ENCODE measurements at places on chromosomes 12 and 14. TPM values are rescaled to one million over a fixed set of nuclear protein-coding genes. Genes with fewer than 3 reads are reported as not detected.

The NTF3 gene
- not detected for polyA plus RNA-seq

The LRP1-AS gene
- polyA plus RNA-seq = not detected

The SMIM41 gene
- not detected for polyA plus RNA-seq

The GRIP1 gene
- 1.7 TPM for polyA plus RNA-seq

GRCh38 chr12:76020281-76020680 is 11.3 kb downstream of the PHLDA1 start:
- DNase-seq = peak; percentile 90

DNA sequence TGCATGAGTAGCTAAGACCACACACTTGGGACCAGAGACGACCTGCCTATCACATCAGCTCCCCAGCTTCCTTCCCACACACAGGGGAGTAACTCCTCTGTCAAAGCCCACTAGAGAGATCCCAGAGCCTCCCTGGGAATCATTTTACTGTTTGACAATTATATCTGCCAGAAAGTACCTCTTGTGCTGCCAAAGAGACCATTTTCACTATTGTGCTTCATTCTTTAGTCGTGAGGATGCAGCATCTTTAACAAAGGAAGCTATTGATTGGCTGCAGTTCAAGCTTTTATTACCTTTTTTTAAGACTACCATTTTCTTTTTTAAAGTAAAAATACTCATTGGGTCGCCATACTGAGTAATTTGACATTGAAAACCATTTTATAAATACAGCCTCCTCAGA is 194.5 kb upstream of the RGS6 start:
- DNase-seq = no peak

DNA sequence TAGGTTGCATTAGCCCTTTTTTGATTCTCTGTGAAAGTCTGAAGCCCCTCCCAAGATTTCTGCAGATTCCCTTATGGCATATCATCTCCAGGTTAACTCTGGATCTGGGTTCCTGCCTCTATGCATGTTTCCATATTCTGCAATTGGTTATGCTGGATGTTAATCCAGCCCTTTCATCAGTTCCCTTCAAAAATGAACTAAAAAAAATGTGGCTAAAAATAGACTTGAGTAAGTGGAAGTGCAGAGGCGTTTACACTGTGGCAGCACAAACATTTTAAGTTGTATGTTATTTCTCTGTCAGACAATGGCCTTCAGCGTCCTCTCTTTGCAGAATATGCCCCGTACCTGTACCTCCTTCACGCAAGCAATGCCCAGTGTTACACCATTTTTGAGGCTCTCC is 11.4 kb downstream of the MGST1 start:
- DNase-seq = no peak

DNA sequence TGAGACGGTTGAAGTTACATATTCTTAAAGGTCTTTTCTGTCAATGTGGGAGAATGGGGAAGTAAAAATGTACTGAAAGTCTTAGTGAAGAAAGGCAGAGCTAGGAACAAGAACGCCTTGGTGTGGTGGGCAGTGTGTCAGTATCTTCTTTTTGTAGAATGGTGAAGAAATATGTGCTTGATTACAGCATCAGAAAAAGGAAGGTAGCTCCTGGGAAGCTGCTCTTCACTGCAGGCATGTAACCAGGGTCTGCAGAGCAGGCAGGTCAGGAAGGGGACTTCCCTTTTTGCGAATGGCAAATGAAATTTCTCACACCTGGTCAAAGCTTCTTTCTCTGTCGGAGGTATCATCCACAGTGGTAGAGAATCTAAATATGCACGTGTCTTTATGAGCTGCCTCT is 226.2 kb downstream of the ADAMTS20 start:
- DNase-seq = no peak

- no peak for DNase-seq
Measured at GRCh38 chr12:15472036-15472435, 149.7 kb downstream of the PTPRO start.

DNA sequence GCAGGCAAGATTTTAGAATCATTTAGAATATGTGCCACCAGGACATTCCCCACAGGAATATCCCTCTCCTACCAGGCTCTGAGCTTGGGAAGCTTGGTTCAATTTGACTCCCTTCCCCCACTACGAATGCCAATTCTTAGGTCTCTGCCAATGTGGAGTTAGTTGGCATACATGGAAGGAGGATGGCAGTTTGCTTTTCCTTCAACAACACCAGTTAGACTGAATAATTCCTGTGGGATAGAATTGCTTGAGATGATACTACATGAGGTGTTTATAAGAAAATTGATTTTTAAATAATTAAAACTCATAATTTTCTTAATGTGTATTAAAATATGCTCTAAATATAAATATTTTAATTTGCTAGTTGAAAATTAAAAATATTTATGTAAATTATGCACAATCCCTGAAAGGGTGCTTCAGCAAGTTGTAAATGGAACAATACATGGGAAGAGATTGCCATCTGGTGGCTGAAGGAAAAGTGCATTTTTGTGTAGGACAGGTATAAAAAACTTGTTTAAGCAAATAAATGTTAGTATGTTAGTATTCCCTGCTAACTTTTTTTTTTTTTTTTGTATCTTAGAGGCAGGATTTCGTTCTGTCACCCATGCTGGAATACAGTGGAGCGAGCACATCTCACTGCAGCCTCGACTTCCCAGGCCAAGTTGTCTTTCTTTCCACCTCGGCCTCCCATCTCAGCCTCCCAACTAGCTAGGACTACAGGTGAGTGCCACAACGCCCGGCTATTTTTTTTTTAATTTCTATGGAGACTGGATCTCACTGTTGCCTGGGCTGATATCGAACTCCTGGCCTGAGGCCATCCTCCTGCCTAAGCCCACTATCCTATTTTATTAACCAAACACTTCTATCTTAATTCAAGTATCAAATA is 25.8 kb upstream of the STRAP start:
- DNase-seq = peak; percentile 41

- no peak for DNase-seq
Measured at GRCh38 chr12:48351022-48351708, 446 bp upstream of the ZNF641 start.

DNA sequence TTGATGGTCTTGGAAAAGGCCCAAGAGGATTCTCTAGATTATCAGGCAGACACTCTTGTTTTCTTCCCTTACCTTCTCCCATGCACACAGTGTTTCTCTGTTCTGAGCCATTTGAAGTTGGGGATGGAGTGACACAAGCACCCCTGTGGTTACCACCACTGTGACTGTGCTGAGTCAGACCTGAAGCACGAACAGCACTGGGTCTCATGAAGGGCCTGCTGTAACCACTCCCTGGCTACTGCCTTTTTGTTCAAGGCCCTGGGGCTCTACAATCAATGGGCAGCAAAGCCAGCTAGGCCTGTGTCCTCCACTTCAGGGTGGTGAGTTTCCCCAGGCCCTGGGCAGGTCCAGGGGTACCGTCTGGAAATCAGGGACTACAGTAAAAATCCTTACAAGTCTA is 65.5 kb downstream of the TSPAN8 start:
- no peak for DNase-seq

DNA sequence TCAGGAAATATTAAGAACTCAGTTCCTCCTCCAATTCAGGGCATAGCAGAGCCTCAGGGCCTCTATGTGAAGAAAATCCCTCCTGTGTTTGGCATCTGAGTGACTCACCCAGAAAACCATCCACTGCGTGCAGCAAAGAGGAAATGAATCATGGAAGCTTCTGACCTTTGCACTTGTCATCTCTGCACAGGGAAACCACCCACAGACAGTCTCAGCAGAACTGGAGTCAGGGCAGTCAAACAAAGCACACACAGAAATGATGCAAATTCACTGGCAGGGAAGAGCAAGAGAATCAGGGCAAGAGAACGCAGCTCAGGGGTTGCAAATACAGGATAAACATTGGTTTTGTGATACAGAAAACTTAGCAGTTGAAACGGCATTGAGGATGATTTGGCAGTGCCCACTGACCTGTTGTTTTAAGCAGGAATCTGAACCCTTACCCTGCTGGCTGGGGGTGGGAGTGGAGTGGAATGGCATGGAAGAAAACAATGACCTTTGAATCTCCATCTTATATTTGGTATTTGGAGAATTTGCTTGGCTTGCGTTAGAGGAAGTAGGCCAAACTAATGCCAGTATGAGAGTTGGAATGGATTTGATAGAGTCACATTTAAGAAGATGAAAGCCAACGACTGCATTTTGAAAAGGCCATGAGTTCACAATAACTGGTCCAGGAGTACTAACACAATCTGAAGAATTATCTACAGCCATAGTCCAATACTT is 53.5 kb downstream of the PHLDA1 start:
- peak; percentile 81 for DNase-seq

GRCh38 chr14:24362241-24362960 is 5.6 kb upstream of the NFATC4 start:
- no peak for DNase-seq

DNA sequence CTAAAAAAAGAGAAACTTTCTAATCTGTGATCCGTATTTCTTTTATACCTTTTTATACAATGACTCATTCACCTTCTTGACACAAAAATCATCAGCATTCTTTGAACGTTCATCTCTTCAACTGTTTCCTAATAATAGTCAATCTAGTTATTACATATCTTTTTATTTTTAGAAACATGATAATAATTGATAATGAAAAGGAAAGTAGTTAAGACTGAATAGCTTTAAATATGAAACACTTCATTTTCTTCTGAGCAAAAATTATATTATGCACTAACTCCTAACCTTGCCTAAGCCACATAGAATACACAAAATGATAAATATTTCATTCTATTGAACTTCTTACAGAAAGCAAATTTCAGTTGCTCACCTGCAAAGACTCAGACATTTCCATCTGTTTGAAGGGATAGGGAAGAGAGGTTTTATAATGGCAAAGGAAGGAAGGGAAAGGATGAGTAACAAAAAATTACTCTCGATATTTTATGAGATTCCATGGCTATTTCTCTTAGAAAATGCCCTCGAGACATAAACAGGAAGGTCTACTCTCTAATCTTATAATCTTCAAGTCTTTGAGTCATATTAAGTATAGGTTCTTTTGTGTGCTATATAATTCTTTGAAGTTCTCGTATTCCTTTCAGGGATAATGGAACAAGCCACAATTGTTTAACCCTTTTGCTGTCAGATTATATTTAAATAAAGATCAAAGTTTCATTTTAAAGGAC is 7.5 kb upstream of the KLHL42 start:
- DNase-seq = no peak

- DNase-seq = no peak
Measured at GRCh38 chr12:18139989-18140596, 50.1 kb upstream of the RERGL start.

DNA sequence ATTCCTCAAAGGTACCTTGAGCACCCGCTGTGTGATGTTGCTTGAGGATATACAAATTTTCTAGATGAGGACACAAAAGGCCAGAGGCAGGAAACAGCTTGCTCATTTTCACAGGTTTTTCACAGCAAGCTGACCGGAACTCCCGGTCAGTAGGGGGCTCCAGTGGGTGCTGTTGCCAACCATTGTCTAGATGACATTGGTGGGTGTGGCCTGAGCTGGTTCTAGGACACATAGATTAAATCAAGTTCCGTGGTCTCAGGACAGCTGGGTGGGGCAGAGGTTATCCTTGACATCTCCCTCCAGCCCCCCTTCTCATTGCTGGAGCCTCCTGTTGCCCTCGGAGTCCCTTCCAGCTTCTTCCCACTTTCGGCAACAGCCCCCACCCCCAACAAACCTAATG is 153.6 kb upstream of the FKBP4 start:
- no peak for DNase-seq
